ENCODE measurements at places on chromosomes 7 and 10.

GRCh38 chr7:11970132-11970531 is 138.1 kb upstream of the THSD7A start:
- DNase-seq, result no peak

DNA sequence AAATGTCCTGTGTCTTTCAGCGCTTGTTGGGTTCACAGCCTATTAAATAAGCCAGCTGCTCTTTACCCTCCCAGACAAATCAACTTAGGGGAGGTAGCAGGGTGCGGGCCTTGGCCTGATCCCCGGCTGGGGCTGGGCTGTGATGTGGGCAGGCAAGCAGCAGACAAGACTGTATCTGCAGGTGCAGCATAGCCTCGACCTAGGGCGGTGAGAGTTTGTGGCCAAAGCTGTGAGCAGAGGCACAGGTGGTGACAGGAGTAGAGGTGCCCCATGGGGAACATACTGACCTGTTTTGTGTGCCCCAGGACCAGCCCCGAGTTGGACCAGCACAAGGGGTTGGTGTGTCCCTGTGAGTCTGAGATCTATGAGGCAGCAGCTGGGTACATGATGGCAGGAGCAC is 885.4 kb downstream of the ZNF37A start:
- no peak for DNase-seq

DNA sequence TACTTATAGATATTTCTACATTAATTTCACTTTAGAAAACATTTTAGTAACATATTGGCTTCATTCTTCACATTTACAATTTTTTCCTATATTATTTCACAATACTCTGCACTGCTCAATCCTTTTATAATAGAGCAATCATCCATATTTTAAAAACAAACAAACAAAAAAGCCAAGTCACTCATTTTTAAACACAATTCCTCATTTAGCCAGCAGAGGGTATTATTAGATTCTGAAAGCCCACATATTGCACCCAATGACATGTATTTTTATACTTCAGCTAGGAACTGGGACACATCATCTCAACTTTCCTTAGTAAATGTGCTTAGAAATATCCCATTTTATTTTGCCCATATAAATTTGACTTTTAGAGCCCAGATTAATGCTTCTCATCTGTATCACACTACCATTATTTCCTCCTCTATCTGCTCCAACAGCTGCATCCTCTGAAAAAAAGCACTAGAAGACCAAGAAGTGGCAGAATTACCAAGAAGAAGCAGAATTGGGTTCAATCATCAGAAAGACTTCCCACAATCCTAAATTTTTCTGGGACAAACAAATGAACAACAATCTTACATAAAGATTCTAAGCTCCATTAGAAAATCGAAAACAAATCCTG is 29.5 kb downstream of the CTNNA3 start:
- no peak for DNase-seq

GRCh38 chr7:109836016-109836415 is 1254.9 kb upstream of the LRRN3 start:
- no peak for DNase-seq

- no peak for DNase-seq
These were observed 212.1 kb upstream of the KCND2 start for GRCh38 chr7:120060875-120061274.

- DNase-seq, result no peak
These were observed 100.1 kb downstream of the STK31 start for GRCh38 chr7:23810099-23810498.

DNA sequence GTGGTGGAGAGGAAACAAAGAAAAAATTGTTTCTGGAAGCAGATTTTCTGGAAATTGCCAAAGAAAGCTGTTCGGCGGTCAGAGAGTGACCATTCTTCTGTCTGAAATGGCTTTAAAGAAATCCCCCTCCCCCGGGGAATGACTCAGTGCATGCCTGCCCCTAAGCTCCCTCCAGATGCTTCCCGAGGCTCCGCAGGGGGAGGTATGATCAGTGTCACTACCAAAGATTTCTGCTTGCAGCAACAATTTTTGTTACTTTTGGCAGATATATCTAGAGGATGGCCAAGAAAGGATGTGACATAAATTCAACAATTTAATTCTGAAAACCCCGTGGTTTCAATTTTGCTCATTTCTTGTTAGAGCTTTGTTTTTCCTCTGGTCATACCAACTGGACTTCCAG is 163.9 kb downstream of the JCAD start:
- DNase-seq, result no peak

GRCh38 chr10:70367195-70367796 is 15.1 kb downstream of the LRRC20 start:
- DNase-seq, result no peak

- DNase-seq, result no peak
These were observed 14.2 kb downstream of the RAB18 start for GRCh38 chr10:27518261-27518660.

- no peak for DNase-seq
These were observed 36.7 kb downstream of the CDK6 start for GRCh38 chr7:92799446-92800211.

DNA sequence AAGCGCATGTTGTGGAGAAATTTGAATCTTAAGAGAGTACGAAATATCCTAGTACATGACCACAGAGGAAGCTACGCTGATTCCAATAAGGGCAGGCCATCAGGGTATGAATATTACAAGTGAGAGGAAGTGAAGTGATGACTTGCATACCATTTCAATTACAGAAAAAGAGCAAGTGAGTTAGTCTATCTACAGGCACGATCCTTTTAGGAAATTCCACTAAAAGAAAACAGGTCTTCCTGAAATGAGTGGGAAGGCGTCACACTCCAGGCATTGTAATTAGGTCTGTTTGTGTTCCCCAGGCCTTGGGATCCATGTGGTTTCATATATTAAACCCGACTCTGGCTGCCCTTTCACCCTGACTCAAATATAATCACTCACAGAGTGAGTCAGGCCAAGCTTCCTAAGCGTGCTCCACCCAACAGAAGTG is 152.5 kb downstream of the SEMA3A start:
- no peak for DNase-seq

DNA sequence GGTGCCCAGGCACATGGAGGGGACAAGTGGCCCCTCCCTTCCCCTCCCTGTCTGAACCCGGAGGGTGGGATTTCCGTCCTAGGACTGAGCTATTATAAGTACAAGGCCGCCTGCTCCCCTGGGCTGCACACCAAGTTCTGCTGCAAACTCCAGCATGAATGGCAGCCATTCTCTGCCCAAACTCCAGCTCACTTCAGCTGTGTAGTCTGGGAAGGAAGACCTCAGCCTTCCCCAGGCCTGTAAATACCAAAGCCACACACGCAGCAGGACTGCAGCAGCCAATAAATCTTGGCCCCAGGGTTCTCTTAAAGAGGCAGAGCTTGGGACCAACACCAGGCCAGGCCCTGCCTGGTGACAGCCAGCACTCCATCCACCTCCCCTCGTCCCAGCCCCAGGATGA is 291.3 kb upstream of the ZMIZ1 start:
- DNase-seq, result no peak

- no peak for DNase-seq
These were observed 32.4 kb upstream of the BICC1 start for GRCh38 chr10:58480321-58480720.

DNA sequence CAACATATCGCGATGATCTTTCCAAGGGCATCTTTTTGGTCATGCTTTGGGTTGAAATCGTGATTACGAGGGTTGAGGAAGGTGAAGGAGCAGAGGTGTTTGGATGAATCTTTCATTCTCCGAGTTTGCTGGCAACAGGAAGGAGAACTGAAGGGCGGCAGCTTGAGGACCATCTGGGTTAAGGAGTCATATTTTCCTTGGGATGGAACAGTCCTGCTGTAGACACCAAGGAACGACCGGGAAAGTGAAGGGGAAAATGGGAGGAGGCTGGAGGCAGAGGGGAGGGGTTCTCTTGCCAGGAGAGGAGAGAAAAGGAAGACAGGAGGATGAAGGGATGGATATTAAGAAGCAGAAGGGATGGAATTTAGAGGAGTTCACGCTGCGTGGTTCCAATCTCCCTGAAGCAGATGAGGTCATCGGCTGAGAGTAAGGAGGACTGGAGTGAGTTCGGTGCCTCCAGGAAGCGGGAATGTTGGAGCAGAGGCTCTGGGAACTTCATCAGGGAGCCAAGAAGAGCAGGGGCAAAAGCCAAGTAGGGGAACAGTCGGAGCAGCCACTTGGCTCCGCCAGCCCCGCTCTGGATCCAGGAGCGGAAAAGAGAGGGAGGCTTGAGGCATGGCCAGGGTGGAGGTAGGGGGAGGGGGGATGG is 116.6 kb upstream of the GALNT17 start:
- no peak for DNase-seq

DNA sequence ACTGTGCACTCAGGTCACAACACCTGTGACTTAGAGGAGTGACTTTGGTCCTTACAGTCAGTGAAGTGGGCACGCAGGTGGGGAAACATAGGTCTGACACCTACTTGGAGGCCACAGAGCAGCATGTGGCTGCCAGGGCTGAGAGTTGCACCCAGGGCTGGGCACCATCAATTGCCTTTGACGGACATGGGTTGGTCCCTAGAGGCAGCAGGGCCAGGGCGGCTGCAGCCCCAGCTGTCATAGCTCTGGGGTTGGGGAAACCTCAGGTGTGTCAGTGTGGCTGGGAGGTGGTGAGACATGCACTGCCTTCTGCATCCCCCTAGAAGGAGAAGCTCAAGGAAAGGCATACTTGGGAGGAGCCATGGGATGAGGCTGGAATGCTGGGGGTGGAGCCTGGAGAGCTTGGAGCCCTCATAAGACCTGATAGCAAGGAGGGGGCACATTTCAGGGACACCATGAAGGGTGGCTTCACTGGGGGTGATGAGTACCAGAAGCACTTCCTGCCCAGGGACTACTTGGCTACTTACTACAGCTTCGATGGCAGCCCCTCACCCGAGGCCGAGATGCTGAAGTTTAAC is at the start of gene INMT:
TSS of gene INMT (plus strand) at position 440 of the 578 bp plus-strand sequence. CDS start at position 456, 16 bp downstream.
- DNase-seq, result no peak

GRCh38 chr7:104962781-104963180 is 51.2 kb upstream of the KMT2E start:
- DNase-seq, result no peak

GRCh38 chr7:69814421-69814962 is 216.2 kb downstream of the AUTS2 start:
- no peak for DNase-seq

- DNase-seq, result no peak
These were observed 140.5 kb downstream of the PRKAG2 start for GRCh38 chr7:151736403-151736909.

GRCh38 chr7:3005257-3005656 is 38.4 kb downstream of the CARD11 start:
- DNase-seq, result no peak

GRCh38 chr10:131391936-131392335 is 80.4 kb upstream of the TCERG1L start:
- no peak for DNase-seq

GRCh38 chr7:107089627-107090026 is 45.1 kb downstream of the PRKAR2B start:
- no peak for DNase-seq

- no peak for DNase-seq
These were observed 38.2 kb downstream of the SMURF1 start for GRCh38 chr7:99105756-99106155.

DNA sequence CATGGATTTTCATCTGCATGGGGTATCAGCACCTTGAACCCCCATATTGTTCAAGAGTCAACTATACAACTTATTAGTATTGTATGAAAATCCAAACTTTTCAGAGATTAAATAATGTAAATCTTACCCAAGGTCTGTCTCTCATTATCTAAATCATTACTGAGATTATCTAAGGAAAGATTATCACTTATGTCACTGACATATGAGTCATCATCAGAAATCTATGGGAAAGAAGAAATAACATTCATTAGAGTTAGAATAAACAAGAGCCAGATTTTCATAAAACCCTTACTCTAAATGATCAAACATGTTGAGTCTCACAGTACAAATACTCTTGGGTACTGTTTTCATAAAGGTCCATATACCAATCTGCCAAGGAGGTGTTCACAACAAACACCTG is 83.3 kb upstream of the GSDME start:
- DNase-seq, result no peak

GRCh38 chr7:116957874-116958273 is 4.6 kb downstream of the ST7 start:
- no peak for DNase-seq

DNA sequence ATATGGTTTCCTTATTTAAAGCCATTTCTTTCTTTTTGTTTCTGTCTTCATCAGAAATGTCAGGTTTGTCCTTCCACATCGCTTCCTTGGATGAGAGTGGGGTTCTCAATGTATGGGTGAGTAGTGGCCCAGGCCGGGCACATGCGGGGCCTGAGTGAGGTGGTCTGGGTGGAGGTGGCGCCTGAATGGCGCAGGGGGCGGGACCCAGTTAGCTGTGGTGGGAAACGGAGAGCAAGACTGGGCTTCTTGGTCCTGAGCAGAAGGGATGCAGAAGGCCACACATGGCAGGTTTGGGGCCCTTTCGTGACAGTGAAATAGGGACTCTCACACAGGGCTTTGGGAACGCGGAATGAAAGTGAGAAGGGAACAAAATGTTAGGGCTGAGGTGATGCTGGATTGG is 70.0 kb downstream of the DYNC2I1 start:
- DNase-seq, result no peak

- peak; percentile 65 for DNase-seq
These were observed 27.7 kb downstream of the BTBD16 start for GRCh38 chr10:122298598-122299301.

Data from D341Med (cell line).